ENCODE measurements at places on chromosomes 1 and 21.

DNA sequence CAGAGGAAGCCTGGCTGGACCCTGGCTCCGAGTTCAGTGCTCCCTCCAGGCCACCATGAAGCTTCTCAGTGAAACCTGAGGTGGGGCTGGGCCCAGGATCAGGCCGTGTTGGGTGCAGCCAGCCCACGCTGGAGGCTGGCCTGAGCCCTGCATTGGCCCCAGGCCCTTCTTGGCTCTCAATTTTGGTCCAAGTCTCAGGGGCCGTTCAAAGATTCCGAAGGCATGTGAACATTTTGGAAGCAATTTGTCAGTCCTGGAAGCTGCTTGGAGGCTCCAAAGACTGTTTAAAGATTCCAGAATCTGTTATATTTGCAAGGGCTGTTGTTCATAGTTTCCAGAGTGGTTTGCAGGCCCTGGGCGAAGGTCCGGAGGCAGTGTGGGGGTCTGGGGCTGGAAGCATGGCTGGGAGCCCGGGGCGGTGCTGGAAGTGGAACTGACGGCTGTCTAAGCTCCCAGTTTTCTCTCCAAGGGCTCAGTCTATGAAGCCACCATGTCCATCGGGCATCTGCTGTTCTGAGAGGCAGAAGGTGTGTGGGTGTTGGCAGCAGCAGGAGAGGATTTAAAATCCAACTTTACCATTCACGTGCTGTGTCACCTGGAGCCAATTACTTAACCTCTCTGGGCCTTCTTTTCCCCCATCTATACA lies 104.9 kb downstream of the EPHB2 start:
- no peak for DNase-seq

DNA sequence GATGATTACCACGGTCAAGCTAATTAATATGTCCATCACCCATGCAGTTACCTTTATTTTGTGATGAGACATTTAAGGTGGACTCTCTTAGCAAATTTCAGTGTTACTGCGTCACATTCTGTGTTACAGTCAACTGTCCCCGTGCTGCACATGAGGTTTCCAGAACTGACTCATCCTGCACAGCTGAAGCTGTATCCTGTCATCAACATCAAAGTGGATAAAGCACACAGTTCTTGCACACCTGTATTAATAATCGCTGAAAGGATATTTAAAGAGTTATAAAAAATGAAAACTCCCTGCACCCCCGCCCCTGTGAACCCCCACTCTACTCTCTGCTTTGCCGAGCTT lies 3.4 kb upstream of the KRTAP10-5 start:
- DNase-seq = no peak

DNA sequence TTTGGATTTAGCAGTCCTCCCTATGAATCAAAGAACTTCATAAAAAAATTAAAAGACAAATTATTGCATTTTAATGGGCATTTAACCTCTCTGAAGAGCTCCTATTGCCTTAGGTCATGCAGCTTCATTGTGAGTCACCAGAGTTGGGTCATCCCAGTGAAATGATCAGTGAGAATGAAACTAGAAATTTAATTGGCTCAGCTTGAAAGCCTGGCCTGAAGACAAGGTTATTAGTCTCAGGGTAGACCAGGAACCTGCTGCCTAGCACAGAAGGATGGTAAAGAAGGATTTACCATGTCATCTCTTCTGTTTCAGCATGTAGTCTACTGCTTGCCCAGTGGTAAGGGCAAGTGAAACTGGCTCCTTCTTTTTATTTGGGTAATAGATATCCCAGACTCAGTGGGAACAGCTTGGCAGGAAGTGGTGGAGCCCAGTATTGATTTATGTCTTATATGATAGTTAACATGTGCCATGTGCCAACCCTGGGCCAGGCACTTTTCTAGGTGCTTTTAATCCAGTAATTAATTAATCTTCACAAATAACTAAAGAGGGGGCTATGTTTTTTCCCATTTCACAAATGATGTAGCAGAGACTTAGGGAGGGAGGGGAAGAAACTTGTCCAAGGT lies 23.6 kb downstream of the LAMC2 start:
- DNase-seq = no peak

GRCh38 chr1:155267373-155267772 lies 5.2 kb upstream of the SCAMP3 start:
- DNase-seq = no peak

GRCh38 chr1:99855914-99856450 lies 5.8 kb downstream of the AGL start:
- DNase-seq = no peak

- no peak for DNase-seq
These were observed 60.4 kb downstream of the SEC16B start for GRCh38 chr1:177909416-177909815.

GRCh38 chr1:73517603-73518191 lies 680.3 kb downstream of the LRRIQ3 start:
- DNase-seq = no peak

DNA sequence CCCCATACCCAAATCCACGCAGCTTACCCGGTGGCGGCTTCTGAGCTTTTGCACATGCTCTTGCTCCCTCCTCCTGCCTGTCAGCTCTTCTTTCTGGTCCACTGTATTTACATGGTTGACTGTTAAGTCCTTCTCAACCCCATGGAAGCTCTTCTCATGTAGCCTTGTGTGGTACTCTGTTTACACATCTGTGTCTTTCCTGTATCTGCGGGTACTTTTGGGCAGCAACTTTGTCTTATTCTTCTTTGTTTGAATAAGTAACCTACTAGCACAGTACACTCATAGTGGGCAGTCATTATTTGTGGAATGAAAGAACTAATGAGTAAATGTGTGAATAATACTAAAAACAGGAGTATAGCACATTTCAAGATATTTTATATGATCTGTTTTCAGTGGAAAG lies 88.5 kb upstream of the GPR88 start:
- no peak for DNase-seq

- no peak for DNase-seq
These were observed 174.2 kb downstream of the LHX8 start for GRCh38 chr1:75308365-75308764.

DNA sequence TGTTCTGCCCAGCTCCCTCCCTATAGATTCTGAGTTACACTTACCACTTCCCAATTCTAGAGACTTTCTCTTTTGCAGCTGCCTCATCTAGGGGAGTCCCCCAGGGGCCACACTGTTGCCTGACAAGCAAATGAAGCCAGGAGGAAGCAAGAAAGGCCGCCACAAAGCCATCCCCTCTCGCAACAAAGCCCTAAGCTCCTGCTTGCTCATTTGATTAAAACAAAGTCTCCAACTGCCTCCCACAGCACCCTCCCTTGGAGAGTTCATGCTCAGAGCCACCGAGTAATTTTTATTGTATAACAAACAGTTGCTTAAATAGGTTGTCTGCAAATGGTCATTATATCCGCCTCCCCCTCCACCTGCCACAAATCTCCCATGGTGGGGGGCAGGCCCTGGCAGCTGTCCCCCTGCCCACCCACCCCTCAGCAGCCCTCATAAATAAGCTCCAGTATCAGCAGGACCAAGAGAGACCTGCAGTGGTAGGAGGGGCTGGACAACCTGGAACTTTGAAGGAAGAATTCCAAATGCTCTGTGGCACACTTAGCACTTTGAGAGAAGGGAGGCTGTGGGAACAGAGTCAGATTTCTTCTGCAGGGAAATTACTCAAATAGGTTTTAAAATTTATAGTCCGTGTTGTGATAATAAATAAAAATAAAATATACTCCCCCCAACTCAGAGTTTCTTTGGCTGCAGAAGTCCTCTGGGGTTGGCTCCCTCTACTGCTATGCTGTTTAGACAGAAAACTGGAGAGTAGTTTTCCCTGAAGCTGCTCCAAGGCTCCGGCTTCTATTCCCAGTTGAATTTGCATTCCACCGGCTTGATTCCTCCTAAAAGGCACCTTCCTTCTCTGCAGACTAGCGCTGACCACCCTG lies 237.5 kb downstream of the TTLL7 start:
- DNase-seq = no peak

DNA sequence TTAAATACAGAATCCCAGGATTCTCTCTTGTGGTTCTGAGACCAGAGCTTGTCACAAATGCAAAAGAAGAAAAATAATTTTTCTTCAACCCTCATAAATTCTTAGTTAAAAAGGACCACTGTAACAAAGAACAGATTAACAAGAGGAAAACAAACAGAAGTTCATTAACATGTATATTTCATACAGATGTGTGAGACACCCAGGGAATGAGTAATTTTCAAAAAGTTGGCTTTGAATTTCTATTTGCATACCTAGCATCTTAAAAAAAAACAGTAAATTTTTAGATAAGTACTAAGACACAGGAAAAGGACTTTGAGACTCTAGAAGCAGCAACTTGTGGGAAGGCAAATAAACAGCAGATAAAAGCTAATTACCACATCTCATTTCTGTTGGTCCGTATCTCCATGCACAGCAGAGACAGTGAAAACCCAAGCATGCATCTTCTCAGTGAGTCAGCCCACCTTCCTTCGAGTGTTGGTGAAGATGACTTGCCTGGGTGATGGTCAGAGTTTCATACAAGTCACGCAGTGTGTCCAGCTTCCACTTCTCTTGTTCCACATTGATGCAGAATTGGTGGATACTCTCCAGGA lies 399.9 kb upstream of the ADAMTS5 start:
- DNase-seq = no peak

DNA sequence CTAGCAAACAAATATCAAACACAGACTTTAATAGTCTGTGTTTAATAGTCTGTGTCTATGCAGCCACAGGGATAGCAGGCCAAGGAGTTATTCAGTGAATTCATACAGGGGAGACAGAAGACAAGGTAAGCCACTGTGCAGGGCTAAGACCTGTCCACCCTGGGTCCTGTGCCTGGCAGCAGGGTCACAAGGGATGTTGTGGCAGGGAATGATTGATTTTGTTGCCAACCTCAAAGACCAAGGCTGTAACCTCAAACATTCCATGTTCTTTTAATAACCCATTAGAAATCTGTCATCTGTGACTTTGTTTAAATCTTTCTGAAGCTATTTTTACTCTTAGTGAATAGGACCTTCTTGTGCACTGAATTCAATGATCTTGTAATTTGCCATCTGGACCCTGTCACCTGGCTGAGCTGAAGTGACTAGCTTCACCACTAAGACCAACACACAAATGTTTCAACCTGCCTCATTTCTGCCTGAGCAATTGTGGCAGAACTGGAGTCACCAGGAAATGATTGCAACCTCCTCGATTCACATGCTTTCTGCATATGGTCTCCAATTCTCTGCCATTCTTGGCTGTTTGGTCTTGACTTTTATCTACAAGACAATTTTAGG lies 154.2 kb downstream of the ASTN1 start:
- DNase-seq = no peak

DNA sequence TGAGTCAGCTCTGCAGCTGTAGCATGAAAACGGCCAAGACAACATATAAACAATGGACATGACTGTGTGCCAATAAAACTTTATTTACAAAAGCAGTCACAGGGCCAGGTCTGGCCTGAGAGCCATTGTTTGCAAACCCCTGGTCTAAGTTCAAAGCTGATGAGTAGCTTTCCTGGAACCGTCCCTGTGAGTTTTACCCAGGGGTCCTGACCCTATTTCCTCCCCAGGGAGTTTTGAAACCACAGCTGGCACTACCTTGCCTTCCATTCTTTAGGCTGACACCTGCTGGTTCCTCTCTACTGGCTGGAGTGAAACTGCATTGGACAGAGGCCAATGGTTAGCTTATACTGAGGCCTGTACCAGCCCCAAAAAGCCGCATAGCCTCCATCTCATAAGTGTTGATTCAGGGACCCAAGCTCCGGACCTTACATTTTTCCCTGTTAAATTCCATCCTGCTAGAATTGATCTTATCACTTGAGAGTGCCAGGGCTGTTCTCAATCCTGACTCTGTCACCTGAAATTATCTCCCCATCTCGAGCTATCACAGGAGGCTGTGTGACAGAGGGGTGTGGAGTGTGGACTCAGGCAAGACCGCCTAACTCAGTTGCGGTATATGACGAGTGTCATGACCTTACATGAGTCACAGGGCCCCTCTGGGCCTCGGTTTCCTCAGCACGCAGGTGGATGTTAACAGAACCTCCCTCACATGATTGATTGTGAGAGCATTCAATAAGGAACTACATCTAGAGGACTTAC lies 343.6 kb downstream of the NPHP4 start:
- DNase-seq = no peak

DNA sequence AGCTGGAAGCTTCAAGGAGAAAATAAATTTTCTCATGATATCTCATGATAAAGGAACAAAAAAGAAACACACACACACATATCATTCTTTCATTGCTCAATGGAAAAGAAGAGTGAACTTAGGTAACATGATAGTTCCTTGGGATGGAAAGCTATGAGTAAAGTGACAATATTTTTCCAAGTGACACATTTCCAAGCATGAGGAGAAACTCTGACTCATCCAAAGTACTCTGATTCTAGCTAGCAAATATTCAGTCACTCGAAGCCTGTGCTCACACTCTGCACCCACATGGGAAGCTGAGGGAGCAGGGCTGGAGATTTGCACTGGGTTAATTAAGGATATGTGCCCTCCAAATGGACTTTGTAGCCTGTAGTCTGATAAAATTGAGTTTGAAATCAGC lies 222.4 kb downstream of the LRRC40 start:
- no peak for DNase-seq

GRCh38 chr21:28074676-28075075 lies 918.0 kb downstream of the LTN1 start:
- no peak for DNase-seq

DNA sequence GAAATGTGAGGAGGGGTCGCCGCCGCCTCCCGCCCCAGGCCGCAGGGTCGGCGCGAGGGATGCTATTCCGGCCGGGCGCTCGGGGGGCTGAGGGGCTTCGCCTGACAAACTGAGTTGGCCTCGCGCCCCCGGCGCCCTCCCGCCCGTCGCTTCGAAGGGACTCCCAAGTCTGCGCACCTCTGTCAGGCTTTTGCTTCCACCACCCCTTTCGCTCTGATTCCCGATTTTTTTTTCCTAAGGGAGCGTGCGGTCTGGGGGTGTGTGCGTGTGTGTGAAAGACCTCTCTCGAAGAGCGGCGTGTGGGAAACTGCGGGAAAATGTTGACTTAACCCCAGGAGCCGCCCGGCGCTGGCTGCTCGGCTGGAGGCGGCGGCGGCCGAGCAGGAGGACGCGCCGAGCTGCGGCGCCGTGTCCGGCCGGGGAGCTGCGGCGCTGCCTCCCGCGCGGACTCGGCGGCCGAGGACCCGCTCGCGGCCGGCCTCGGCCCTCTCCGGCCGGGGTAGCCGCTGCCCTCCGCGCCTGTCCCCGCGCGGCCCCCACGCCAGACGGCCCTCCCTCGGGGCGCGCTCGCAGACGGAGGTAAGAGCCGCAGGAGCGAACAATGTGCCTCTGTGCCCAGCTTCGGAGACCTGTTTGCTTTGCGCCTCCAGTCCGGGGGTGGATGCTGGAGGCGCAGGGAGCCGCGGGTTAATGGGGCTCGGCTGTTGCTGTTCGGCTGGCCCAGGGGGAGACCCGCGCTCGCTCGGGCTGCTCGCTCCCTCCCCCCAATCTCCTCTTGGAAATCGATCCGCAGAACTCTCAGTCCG lies 1.1 kb downstream of the ADGRL2 start:
- DNase-seq = no peak

- no peak for DNase-seq
These were observed 664.7 kb upstream of the NEGR1 start for GRCh38 chr1:72946903-72947499.

GRCh38 chr1:82879701-82880305 lies 1079.1 kb downstream of the ADGRL2 start:
- DNase-seq = no peak

GRCh38 chr21:31952828-31953227 lies 80.0 kb downstream of the HUNK start:
- DNase-seq = no peak
